ENCODE measurements at places on chromosomes 7 and 10.

- no peak for DNase-seq
These were observed 63.4 kb downstream of the DAGLB start for GRCh38 chr7:6384327-6384726.

DNA sequence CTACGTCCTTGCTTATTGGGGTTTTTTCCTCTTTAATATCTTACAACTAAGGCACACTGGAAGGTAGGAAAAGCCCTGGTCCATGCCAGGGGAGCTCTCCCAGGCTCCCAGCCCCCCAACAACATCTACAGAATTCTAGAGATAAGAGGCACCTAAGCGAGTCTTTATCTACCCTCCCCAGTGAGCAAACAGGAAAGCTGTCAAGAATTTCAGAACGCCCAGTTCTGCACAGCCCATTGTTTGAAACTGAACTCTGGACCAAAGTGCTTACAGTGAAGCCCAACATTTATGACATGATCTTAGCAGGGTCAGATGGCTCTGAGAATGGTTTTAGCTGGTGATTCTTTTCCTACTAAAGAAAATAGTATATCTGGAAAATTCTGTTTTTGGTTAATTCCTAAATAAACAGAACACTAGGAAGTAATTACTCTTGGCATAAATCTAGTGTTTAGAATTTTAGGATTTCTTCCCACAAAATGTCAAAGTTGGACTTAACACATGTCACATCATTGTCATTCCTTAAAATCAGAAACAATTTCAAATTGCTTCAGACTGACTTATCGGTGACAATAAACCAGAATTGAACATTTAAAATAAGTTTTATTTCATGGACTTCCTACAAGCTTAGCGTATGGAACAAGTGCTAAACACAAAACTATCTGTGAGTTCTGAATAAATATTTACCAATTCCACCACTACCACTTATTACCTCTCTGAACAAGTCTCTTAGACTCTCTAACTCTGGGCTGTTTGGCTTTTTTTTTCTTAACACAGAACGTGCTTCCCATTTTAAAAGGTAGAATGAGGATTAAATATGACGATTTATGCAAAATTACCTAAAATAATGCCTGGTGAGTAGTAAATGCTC lies 31.3 kb upstream of the RNF32 start:
- DNase-seq: no peak

- no peak for DNase-seq
These were observed 26.3 kb upstream of the CCDC7 start for GRCh38 chr10:32419615-32420014.

DNA sequence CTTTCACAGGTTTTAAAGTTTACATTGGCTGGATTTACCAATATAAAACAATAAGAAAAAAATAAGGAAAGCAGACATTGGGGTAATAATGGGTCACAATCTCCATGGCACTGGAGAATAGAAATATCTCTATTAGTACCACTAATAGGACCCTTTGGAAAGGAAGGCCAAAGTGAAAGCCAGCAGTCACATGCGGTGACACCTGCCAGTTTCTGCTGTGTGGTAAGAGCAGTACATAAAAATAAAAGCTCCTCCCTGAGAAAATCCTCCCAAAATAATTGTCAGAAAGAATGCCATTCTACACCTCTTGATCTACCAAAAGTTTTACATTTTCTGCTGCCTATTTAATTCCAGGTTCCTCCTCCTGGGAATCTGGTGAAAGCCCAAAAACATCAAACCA lies 30.4 kb upstream of the SLC13A1 start:
- no peak for DNase-seq

DNA sequence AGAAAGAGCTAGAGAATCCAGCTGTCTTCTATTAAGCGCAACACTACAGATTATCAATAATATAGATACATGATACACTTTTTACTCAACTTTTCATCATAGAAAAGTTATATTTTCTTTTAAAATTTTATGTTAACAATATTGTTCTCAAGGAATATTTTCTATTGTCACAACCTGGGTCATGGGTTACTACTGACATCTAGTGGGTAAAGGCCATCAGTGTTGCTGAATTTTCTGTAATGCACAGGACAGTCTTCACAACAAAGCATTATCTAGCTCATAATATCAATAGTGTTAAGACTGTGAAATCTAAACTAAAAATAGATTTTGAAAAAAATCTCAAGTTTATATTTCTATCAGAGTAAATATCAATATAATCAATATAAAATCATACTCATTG lies 209.8 kb downstream of the ZNF33B start:
- DNase-seq: no peak

DNA sequence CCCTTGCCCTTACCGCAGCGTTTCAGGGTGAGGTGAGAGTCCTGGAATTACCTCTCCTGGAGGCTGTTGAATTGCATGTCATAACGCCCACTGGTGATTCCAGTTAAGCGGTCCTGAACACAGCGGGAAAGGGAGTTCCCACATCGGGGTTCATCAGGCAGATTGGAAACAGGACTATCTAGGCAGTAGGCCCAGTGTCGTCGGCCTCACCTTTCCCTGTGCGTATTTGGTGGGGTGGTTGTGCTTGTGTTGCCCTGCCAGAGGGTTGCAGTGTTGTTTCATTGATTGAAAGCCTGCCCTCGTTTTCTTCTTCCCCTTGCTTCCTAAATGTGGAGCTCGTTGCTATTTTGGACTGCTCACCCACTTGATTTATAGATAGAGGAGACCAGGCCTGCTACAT lies 10.6 kb upstream of the SUN1 start:
- DNase-seq: no peak

DNA sequence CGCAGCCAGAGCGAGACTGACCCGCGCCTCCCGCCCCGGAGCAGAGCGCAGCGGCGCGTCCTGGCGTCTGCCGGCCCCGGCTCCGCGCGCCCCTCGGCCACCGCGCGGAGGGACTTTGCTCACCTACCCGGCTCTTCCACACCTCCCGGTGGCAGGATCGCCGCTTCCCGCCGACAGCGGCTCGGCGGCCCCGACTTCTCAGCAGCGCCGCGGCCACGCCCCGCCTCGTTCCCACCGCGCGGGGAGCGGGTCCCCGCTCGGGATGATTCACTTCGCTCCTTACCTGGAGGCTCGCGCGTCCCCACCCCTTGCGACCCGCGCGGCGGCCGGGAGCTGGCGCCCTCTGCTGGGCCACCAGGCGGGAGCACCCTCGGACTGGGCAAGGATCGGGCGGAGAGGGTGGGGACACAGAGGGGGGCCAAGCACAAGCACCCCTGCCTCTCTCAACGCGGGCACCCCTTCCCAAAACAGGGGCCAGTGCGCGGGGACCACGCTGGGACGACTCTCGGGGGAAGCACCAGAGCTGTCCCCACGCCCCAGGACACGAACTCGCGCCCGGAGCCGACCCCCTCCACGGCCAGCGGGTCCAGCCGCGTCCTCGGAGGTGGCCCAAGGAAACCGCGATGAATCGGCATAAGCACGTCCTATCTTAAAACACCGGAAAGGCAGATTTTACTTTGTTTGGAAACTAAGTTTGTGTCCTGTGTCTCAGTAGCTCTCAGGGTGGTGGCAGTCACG lies 101.0 kb upstream of the SVIL start:
- no peak for DNase-seq

GRCh38 chr7:14842523-14842922 lies 60.0 kb downstream of the DGKB start:
- DNase-seq: no peak

DNA sequence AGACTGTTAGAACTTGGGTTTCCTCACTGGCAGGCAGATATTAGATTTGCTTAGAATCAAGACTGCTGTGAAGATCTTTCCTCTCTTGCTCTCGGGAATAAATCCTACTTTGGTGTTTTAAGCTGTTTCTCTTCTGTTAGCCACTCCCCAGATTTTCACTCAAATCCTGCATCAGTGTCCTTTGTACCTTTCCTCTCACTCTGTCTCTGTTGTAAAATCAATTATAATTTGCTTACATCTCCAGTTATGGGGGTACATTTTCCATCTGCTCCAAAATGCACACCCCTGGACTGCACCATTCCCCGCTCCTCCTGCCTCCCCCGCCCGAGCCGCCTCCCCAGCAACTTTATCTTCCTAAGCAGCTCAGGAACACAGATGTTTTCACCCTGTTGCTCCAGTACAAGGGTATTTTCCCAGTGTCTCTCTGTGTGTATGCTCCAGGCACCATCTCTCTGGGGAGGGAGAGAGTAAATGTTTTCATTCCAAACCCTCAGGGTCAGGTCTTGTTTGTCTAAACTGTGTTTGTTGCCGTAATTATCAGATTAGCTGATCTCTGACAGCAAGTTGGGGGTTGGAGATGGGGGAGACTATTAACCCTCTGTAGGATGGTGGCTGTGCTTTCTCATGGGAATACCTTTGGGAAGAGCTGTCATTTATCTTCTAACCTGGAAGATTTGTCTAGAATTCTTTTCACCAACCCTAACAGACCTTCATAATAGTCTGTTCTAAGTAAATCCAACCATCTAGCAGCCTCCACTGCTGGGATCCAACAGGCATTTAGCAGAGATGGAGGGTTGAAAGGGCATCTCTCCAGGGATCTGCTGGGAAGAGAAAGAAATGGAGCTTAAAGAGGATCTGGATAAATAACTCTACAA lies 20.4 kb upstream of the GOT1 start:
- no peak for DNase-seq

- DNase-seq: no peak
These were observed 59.7 kb downstream of the ELFN1 start for GRCh38 chr7:1729773-1730172.

GRCh38 chr10:119409385-119409784 lies 133.1 kb downstream of the RGS10 start:
- DNase-seq: no peak

- DNase-seq: no peak
These were observed 58.1 kb downstream of the CSGALNACT2 start for GRCh38 chr10:43196131-43196980.

- DNase-seq: no peak
These were observed 26.9 kb downstream of the BLVRA start for GRCh38 chr7:43785420-43785819.

DNA sequence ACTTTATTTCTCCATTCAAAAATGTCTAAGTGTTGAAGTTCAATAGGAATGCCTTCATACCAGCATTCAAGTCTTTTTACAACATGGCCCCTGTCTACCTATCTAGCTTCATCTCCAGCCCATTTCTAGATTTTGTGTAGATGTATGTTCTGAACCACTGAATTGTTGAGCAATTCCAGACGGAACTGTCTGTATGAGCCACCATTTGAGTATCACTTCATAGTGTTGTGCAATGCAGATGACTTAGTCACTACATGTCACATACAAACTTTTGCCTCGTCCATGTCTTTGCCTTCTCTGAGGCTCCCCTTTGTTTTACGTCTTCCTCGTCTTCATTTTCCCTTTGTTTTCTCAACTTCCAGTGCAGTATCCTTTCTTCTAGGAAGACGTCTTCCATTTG lies 118.1 kb downstream of the INHBA start:
- DNase-seq: no peak

DNA sequence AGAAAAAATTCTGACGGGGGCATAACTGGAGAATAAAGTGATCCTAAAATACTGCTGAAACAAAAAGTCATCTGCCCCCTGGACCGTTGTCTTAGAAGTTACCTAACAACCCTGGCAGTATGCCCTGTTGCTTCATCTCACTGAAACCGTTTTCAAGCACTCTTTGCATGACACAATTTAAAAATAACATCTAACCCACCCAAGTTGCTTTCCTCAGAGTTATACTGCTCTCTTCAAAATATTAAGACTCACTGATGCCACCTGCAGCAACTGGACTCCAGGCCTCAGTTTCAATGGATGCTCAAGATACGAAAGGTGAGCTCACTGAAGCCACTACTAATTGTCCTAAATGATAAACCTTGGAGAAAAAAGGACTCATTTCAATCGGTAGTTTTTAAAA lies 57.4 kb downstream of the CDK6 start:
- DNase-seq: no peak

GRCh38 chr10:70355051-70356021 lies 27.1 kb downstream of the LRRC20 start:
- no peak for DNase-seq

GRCh38 chr10:74883428-74883827 lies 57.0 kb downstream of the KAT6B start:
- DNase-seq: no peak

DNA sequence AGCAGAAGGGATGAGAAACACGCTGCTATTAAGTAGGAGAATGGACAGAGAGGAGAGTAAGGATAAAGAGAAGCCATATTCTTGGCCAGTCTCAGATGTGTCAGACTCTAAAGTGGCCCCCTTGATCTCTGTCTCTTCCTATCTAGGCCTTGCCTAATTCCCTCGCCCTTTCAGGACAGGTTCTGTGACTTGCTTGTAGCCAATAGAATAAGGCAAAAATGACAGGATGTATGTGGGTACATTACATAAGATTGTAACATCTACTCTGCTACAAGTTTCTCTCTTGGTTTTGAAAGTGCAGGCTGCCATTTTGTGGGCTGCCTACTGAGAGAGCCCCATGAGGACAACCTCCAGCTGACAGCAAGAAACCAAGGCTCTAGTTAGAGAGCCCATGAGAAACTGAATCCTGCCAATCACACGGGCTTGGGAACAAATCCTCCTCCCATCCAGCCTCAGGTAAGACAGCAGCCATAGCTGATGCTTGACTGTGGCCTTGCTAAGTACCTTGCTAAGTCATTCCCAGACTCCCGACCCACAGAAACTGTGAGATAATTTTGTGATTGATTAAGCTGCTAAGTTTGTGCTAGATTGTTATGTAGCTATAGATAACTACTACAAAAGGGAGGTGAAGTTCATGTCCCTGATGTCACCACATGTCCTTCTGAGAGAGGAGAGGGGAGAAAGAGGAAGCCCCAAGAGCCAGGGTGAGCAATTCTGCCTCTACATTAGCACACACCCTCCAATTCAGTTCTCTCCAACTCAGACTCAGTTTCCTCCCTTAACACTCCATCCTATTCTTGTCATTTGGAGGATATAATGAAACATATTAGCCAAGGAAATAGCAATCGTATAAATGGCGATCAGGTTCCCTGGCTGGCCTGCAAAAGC lies 185.5 kb downstream of the SGMS1 start:
- no peak for DNase-seq

DNA sequence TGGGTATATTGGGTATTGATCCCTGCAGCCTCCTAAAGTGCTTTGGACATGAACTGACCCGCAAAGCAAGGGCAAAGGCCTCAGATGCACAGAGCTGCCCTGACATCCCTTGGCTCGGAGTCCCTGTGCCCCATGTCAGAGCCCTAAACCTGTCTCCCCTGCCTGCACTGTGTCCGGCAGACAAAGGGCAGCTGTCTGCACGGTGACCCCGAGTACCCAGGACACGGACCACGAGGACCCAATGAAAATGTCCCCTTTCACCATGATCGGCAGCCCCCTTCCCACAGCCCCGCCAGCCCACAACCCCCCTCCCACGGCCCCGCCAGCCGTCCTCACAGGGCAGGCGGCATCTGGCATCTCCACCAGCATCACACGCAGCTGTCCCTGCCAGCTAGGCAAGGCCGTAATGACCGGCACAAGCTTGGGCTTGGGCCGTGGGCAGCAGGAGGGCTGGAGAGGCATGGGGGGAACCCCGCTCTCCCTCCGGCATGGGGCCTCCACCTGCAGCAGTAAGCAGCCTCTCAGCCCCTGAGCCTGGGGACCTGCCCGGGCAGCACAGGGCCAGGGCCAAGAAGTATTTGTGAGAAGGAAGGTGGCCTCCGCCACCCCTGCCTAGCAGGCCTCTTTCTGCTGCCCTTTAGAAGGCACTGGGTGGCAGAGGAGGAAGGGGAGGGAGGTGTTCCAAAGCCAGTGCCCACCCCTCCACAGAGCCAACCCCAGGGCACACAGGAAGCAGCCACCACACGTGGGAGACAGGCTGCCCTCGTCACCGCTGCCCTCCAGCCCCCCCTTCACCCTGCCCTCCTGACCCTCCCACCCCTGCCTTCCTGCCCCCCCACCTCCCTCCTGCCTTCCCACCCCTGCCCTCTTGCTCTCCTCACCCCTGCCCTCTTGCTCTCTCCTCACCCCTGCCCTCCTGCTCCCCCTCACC lies 10.1 kb downstream of the NUDT1 start:
- DNase-seq: no peak

All from DMS 273 treated with DMSO at 0.1 percent for 48 hours (cell line).